ENCODE measurements at places on chromosomes 13 and 19.
A peak's percentile ranks its signal among the peaks of the same experiment; 100 is the strongest.

GRCh38 chr19:5030136-5030820, 61.4 kb downstream of the KDM4B start:
- no peak for DNase-seq

- DNase-seq: no peak
Observed at GRCh38 chr13:23806874-23807526, 82.2 kb downstream of the MIPEP start.

DNA sequence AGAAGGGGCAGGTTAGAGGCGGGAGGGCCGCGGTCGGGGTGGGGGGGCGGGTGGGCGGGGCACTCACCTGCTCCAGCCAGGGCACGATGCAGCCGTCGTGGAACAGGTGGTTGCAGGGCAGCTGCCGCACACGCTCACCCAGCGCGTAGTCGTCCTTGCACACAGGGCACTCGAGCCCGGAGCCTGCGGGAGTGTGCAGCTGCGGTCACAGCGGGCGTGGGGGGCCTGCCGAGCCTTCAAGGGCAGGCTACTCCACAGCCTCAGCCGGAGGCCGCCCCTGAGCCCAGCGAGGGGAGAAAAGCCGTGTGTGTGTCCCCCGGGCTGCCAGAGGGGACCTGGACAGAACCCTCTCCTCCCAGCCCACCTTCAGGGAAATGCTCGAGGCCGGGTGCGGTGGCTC, 8.6 kb downstream of the FGF22 start:
- no peak for DNase-seq

DNA sequence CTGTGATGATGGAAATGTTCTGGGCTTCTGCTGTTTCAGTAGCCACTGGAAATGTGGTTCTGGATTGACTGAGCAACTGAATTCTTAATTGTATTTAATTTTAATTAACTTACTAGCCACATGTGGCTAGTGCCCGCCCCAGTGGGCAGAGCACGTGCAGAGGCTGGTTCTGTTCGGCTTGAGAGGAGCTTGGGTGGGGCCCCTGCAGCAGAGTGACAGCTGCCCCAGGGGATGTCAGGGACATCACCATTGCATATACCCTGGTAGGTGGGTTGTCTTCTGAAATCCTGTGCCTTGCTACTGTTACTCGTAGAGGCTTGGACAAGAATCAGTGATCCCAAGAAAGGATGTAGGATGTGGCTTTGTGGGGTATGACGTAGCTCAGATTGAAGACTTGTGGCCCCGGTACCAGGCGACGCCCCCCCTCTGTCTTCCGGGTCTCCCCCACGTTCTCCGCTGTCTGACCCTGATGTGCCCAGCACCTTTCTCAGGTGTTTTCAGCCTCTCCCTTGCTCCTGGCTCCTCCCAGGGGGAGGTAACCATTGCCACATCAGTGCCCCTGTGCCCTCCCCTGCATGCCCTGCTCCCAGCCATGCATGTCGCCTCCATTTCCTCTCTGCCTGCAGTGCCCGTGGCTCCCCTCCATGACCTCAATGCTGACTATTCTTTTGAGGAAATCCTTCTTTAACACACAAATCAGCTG, 102.6 kb upstream of the RNF113B start:
- no peak for DNase-seq

GRCh38 chr13:41457589-41458186, 338 bp downstream of the RGCC start:
- DNase-seq: peak; percentile 46

DNA sequence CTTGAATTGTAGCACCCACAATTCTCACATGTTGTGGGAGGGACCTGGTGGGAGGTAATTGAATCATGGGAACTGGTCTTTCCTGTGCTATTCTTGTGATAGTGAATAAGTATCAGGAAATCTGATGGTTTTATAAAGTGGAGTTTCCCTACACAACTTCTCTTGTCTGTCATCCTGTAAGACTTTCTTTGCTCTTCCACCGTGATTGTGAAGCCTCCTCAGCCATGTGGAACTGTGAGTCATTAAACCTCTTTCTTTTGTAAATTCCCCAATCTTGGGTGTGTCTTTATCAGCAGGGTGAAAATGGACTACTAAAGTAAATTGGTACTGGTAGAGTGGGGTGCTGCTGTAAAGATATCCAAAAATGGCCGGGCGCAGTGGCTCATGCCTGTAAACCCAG, 215.6 kb downstream of the LIG4 start:
- no peak for DNase-seq

DNA sequence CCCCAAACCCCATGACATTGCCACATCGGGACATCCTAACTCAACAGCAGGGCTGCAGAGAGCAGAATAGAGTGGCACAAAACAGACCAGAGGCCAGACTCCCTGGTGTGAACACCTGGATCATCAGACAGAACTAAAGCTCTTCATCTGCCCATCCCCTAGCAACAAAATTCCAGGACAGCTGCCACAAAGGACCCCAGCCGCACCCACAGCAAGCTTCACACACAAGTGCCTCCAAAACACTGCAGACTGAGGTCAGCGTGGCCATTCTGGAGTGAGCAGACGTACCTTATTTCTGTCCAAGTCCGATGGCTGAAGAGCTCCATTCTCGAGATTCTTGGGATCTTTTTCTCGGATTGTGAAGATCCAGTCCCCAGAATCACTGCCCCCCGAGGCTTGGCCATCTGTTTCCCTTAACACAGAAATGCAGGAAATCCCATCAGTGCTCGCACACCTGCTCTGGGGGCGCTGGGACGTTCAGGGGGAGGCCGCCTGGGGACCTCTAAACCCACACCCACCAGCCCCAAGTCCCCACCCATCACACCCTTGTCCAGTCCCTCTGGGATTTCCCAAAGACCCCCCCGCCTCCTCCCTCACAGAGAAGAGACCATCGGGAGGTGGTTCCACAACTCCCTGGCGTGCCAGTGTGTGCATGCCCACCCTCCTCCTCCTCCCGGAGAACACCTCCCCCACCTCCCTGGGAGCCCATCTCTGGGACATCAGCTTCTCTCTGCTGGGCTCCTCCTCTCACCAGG, 115.2 kb downstream of the STK24 start:
- DNase-seq: no peak

GRCh38 chr13:71596116-71596515, 270.9 kb downstream of the DACH1 start:
- DNase-seq: no peak

GRCh38 chr19:8569066-8569771, 8.0 kb downstream of the MYO1F start:
- DNase-seq: peak; percentile 84

- DNase-seq: no peak
Observed at GRCh38 chr13:110677731-110678545, 28.0 kb downstream of the CARS2 start.

DNA sequence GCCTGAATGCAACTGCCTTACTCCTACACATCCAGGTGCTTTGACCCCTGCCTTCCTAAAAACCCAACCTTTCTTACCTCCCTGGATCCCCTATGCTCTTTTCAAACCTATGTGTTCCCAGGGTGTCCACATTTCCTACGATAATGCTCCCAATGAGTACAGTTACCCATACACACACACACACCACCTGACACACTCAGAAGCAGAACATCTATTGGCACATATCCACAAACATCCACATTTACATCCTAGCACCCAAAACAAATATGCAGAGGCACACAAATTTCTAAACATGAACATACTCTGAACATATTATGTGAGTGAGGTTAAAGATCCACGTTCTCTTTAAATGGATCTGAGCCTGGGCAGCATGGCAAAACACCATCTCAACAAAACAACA, 22.4 kb upstream of the PLAUR start:
- no peak for DNase-seq

DNA sequence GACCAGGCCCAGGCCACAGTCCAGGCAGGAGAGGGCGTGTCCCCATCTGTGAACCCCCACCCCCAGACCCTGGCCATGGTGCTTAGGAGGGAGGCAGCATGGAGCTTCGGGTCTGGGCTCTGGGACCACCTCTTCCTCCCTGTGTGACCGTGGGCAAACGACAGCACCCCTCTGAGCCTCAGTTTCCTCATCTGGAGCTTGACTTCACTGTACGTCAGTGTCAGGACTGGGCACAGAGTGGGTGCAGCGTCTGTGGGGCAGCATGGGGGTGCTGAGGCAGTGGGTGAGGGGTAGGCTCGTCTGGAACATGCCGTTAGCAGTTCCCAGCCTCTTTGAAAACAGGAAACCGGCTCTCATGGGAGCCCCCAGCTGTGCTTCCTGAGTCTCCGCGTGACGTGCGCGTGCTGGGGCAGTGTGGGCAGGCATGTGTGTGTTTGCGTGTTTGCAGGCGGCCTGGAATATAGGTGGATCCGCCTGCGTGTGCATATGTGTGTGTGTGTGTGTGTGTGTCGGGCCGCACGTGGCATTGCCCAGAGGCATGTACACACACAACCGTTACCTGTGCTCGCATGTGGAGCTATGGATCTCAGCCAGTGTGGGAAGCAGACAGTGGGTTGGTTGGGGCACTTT, 15.8 kb downstream of the ARRDC2 start:
- no peak for DNase-seq

GRCh38 chr13:37109051-37109678, 3.7 kb upstream of the CSNK1A1L start:
- DNase-seq: no peak

- DNase-seq: no peak
Observed at GRCh38 chr13:84645196-84646012, 763.1 kb upstream of the SLITRK1 start.

DNA sequence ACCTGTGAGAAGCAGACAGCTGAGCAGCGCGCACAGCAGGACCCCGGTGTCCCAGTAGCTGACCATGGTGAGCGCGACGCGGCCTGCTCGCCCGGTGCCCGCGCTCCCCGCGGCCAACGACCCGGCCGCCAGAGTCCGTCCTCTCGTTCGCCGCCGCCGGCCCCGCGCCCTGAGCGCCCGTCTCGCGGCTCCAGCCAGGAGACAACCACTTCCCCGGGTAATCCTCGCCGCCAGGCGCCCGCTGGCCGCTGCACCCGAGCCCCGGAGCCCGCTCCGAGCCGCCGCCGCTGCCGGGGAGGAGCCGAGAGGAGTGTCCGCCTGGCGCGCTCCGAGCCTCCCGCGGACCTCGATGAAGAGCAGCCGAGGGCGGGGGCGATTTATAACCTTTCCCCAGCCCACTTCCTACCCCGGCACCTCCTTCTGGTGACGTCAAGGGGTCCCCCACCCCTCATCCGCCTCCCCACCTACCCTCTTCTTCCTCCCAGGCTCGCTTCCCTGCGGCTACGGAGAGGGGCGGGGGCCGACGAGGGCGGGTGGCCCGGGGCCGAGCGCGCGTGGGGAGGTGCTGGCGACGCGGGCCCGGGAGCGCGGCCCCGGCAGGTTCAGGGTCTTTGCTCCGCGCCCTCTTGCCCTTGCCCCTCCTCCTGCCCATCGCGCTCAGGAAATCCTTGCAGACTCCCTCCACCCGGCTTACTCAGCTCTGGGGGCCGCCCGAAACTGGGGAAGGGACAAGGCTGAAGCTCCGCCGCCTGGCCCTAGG, at the start of gene FLT1:
Gene FLT1 (minus strand): TSS at position 351 of the 760 bp plus-strand sequence. CDS start 285 bp downstream, at position 66.
- peak; percentile 25 for DNase-seq

DNA sequence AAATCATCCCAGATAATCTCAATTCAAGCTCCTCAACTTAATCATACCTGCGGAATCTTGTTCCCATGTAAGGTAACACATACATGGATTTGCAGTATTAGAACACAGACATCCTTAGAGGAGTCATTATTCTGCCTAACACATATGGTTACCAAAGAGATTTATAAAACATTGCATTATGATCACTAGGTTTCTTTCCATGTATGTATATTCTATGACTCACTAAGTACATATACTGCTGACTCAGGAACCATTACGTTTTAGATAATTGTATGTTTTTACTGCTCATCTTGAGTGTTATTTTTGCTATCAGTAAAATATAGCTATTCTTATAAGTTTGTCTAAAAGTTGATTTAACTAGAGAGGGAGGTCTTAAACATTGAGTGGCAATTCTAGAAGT, 182.9 kb downstream of the SLITRK6 start:
- no peak for DNase-seq

GRCh38 chr13:30115257-30115600, 192.1 kb downstream of the KATNAL1 start:
- no peak for DNase-seq

DNA sequence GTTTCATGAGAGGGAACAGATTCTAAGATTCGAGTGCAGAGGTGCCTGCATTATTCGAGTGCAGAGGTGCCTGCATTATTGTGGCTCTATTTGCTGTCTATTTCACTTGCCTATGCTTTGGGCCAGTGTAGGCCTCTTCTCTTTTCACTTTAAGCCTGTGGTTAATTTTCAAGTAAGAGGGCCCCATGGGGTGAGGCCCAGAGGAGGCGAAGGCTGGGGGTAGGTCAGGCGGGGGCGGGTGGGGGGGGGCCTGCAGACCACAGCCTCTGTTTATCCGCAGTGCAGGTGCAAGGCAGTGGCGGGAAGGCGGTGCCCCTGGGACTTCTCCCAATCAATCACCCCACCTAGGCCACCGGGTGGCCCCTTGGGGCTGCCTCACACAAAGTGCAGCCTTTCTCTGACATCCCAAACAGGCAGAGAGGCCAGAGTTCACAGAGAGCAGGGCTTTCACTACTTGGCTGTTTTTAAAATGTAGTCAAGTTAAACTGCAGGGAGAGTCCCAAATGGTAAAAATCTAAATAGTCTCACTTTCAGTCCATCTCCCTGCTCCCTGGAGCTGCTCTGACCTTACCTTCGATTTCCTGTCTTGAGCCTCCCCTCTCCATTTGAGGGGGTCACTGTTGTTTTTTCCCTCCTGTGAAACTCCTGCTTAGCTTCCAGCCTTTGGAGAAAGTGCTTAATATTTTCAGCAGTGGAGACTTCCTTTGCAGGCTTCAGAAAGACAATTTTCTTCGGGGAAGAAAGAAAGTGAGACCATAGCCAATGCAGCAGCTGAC, 249.0 kb downstream of the DLEU7 start:
- DNase-seq: peak; percentile 25

DNA sequence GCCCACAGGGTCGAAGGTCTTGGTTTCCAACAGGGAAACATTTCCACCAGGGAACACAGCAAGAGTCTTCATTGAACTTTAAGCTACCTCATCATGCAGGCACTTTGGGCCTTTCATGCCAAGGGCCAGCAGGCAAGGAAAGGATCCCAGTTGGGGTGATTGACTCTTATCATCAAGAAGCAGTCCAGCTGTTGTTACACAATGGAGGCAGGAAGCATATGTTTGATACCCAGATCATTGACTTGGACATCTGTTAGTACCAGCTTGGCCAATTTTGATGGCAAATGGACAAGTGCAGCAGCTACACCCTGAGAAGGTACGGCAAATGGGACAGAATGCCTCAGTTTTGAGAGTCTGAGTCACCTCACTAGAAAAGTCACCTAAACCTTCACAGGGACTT, 10.9 kb upstream of the RCBTB1 start:
- no peak for DNase-seq

GRCh38 chr19:16945364-16945714, 56.5 kb downstream of the F2RL3 start:
- DNase-seq: no peak

- peak; percentile 92 for DNase-seq
Observed at GRCh38 chr19:52734893-52735661, at the start of gene ZNF611. Gene ZNF611, minus strand, starts transcription at chr19:52735044. Its CDS starts 19,150 bp downstream, at chr19:52715894.

- peak; percentile 26 for DNase-seq
Observed at GRCh38 chr19:54532528-54532927, 29.9 kb downstream of the LAIR2 start.

- DNase-seq: no peak
Observed at GRCh38 chr19:54287456-54287855, 6.5 kb upstream of the LILRB2 start.

GRCh38 chr13:26445092-26445491, 112.4 kb upstream of the WASF3 start:
- no peak for DNase-seq

GRCh38 chr13:71772361-71772760, 94.6 kb downstream of the DACH1 start:
- no peak for DNase-seq

Data from GM12891 (cell line).